ENCODE measurements at places on chromosomes 6 and 20.

- peak; percentile 56 for DNase-seq
Measured at GRCh38 chr20:32484225-32484957, 100.7 kb downstream of the NOL4L start.

DNA sequence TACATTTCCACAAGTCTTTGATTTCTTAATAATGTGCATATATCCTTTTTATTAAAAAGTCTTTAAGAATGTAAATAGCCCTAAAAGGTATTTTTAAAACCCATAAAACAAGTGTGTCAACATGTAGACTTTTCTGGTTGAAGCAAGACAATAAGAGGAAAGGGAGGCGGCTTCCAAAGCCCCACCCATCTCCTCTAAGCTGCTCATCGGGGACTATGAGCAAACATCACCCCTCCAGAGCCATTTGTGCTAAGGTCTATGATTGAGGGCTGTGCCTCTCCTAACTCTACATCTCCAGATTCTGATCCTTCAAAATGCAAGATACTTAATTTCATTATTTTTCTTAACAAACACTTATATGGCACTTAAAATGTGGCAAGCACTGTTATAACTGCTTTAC lies 2.5 kb upstream of the NAA20 start:
- no peak for DNase-seq

DNA sequence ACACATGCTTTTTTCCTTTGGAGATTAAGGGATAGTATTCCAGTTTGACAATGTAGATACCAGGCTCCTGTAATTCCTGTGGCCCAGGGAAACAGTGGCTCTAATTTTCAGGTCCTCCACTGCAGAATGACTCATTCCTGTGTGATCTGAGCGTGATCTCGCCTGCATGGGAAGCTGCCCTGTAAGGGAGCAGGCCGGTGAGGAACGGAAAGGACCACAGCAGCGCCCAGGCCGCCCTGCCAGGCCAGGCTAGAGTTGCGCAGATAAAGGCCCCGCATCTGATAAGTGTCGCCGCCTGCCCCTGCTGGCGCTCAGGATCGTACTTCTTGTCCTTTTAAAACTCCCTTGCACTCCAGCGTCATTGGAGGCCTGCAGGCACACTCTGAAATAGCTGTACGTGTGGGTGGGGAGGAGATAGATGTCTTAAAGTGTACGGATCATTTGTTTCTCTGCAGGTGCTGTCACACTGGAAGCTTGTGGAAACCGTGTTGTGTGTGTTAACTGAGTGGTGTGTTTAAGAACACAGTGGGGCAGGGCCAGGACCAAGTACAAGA lies 60.7 kb downstream of the SYNJ2 start:
- no peak for DNase-seq

DNA sequence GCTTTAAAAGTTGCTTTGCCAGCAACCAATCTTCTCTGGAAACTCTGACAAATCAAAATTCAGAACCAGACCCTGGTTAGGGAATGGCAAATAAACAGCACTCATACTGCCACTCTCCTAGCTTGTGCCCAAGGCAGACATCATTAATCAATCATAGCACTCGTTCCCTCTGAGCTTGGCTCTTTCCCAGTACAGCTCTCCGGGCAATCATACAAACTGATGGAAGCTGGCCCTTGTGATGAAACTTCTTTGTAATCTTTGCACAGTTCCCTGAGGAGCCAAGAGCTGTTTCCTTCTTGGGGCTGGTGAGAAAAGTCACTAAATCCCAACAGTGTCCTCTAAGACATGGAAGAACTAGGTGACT lies 34.7 kb downstream of the KIAA1755 start:
- DNase-seq = no peak

DNA sequence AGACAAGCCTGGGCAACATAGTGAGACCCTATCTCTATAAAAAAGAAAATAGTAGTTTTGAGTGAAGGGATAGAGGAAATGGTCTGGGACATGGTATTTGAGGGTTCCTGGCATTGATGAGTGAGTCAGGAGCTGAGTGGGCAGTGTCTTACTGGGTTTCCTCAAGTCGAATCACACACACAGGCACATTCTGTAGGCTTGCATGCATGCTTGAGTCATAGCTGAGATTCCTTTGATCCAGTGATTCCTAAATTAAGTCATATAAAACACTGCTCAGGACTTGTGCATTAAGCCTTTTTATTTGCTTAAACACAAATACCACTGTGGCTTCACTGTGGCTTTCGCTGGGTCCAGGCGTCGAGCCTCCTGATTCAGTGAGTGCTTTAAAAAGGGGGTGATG lies 71.8 kb upstream of the TMEM181 start:
- DNase-seq = no peak

DNA sequence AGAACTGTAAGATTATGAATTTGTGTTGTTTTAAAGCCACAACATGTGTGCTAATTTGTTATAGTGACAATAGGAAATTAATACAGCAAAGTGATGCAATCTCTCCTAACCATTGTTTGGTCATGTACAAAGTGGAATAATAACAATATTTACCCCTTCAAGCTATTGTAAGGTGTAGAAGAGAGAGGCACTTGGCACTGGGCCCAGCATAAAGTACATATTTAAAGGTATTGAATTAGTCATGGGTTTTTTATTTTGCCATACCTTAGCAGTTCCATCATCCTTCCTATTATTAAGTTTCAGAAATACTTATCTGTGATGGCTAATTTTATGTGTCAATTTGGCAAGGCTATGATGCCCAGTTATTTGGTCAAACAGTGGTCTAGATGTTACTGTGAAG lies 322.4 kb upstream of the TSHZ2 start:
- DNase-seq = no peak

GRCh38 chr6:106117579-106117978 lies 31.4 kb downstream of the PRDM1 start:
- DNase-seq = peak; percentile 80
